ENCODE measurements at places on chromosomes 16 and 17.

GRCh38 chr16:81675662-81676061, 103.4 kb upstream of the PLCG2 start:
- DNase-seq = no peak

- no peak for DNase-seq
These were observed 15.6 kb downstream of the TRAF4 start for GRCh38 chr17:28759256-28759865.

- DNase-seq = no peak
These were observed 467.0 kb upstream of the C16orf82 start for GRCh38 chr16:26599785-26600104.

- no peak for DNase-seq
These were observed 54.1 kb downstream of the TNFRSF13B start for GRCh38 chr17:16917671-16918394.

DNA sequence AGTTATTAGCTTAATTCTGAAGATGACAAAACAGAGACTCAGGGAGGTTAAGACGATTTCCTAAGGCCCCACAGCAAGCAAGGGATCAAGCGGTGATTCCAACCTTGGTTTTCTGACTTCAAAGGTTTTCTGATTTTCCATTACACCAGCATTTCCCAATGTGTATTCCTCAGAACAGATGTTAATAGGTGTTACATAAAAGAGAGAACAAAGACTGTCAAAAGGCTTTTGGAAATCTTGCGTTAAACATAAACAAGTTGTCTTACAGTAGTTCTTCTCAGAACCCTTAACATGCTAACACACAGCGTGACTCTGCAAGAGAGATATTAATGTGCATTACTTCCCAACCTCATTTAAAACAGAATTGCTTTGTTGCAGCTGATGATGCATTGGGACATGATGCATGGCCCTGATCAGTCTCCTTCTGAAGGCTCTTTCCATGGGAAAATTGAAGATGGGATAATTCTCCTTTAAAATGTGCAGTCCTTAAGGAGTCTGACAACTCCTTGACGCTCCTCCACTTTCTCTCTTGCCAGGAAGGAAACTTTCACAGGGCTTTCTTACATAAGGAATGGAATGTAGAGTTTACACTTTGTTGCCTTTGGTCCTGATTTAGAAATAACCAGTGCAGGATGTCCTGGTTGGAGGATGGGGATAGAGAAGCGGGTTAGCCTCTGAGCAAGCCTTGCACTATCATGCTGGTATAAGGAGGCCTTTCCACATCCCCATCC, 21.5 kb upstream of the MMD start:
- DNase-seq = no peak

- no peak for DNase-seq
These were observed at the start of gene PRSS27 for GRCh38 chr16:2720064-2720457. Gene PRSS27 (minus strand): TSS chr16:2720224. CDS start chr16:2720160, 64 bp downstream.

DNA sequence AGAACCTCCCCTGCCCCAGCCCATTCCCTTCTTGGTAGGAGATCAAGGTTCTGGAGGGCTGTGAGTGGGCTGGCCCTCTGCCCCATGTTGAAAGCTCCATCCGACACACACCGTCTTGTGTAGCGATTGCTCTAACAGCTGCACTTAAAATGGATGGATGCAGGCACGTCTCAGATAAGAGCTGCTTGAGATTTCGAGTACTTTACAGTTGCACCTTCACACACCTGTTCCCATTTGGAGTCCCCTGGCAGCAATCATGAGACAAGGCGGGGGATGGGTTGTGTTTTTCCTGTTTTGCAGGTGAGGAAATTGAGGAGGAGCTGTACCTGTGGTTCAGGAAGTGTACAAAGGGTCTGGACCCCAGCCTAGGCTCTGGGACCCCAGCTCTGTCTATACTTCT, 25.6 kb upstream of the TAC4 start:
- no peak for DNase-seq

DNA sequence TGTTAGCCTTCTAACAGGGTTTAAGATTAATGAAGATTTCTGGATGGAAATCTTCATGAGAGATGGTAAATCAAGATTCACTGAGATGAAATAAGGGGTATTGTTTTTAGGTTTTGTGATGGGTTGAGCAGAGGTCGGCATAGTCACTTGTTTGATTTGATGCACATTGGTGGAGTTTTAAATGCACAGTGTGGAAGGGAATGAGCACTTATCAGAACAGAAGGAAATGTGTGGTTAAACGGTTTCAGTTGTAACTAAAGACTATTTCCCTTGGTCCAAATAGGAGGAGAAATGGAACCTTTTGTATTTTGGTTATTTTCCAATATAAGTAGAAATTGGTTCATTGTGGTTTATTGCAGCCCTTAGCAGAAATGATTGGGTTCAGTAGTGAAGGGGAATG, 34.1 kb downstream of the CBFB start:
- DNase-seq = no peak

GRCh38 chr17:75795820-75796607, 11.4 kb downstream of the UNK start:
- DNase-seq = no peak

- DNase-seq = no peak
These were observed 4.7 kb downstream of the CDC42EP4 start for GRCh38 chr17:73307130-73307529.

DNA sequence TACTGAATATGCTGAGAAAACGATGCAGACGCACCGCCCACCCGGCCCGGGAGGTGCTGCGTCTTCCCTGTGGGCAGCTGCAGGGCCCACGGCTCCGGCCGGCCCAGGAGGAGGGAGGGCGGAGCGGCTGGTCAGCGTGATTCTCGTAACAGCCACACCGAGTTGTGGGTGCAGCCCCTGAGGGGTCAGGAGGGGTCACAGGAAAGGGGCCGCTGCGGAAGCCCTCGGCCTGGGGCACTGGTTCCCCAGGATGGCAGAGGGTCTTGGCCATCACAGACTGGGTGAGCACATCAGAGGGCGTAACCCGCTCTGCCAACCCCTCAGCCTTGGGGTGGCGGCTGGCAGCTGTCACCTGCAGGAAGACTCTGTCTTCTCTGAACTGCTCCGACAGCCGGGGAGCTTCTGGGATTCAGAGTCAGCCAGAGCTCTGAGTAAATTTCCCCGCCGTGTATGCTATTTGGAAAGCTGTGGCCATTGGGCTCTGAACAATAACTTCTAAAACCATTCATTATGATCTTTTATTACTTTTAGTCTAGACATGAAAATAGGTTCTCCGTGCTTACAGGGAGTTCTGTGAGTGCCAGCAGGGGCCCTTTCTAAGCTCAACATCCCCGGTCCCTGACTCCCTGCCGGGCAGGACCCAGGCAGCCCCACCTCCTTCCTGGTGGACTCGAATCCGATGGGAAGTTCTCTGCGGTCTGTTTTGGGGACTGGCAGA, 87.4 kb upstream of the CHMP6 start:
- no peak for DNase-seq

DNA sequence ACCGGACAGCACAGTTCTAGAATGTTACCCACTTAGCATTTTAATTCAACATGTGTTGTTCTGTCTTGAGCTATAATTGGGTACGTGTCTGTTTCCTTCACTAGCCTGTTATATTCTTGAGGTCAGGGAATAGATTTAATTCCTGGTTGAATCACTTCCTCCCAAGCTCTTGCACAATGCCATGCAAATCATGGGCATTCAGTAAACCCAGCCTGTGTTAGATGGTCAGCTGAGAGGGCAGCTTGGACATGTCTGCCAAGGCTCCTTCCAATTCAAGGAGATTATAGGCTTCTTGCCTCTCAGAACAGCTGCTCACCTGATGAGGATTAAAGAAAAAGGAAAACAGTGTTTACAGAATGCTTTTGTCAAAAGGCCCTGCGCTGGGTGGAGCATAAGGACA, 12.6 kb downstream of the C1QTNF1 start:
- DNase-seq = no peak

- no peak for DNase-seq
These were observed 145.9 kb downstream of the HS3ST3B1 start for GRCh38 chr17:14446825-14447224.

DNA sequence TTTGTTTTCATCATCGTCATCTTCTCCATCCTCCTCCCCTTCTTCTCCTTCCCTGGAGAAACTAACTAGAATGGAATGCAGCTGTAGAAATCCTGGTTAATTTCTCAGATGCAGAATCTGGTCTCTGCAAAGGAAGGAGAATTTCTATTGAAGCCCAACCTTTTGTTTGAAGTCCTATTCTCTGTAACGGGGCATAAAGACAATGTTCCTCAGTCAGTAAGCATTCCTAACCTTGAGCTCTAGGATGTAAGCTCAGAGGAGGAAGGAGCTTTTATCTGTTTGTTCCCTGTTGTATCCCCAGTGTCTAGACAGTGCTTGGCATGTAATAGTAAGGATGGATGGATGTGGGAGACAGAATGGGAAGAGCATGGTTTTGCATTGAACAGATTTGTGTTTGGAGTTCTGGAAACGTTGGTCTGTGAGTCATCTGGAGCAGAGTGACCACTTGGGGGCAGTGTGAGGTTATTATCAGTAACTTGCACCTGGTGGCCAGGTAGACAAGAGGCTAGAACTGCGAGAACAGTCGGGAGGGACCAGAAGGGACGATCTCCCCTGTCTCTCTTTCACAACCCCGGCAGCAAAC, 363.7 kb downstream of the SNX29 start:
- no peak for DNase-seq

DNA sequence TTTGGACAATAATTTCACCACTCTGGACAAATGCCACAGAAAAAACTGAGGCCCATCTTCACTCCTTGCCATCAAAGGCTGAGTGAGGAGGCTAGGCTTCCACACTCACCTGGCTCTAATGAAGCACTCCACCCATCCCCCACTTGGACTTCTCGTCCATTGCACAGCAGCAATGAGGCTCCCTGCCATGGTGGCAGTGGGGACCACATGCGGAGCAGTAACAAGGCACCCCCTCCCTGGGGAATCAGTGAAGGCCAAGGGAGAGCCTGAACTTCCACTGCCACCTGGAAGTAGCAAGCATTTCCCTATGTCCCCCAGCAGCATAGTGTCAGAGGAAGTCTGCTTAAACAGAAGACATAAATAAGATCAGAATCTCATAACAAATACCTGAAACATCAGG, 2.0 kb upstream of the GOSR1 start:
- no peak for DNase-seq

GRCh38 chr17:18910881-18911280, 41.1 kb upstream of the SLC5A10 start:
- no peak for DNase-seq

GRCh38 chr16:51723036-51723724, 572.1 kb upstream of the SALL1 start:
- no peak for DNase-seq

DNA sequence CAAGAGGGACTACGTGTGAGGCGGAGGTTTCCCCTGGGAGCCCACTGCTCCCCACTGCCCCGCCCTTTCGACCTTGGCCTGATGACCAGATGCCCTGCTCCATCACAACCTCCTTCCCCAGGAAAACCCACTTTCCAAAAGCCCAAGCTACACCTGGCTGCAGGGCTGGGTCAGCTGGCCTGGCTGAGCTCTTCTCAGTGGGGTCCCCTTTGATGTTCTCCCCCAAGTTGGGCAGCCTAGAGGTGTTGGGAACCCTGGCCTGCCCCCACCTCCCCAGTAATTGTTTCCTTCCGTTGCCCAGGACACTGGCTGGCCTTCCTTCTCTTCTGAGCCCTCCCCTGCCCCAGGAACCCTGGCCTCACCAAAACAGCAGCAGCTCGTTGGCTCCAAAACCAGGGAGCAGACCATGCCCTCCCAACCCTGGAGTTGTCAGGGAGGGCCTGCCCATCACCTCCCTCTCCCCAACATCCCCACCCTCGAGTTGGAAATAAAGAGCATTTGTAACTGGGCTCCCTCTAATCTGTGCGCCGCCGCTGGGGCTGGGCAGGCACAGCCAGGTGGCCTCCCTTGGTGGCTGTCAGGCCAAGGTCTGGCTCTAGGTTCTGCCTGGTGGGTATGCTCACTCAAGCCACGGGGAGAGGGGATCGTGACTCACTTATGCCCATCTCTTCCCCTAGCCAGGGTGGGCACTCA, 1.4 kb downstream of the CLDN9 start:
- no peak for DNase-seq

DNA sequence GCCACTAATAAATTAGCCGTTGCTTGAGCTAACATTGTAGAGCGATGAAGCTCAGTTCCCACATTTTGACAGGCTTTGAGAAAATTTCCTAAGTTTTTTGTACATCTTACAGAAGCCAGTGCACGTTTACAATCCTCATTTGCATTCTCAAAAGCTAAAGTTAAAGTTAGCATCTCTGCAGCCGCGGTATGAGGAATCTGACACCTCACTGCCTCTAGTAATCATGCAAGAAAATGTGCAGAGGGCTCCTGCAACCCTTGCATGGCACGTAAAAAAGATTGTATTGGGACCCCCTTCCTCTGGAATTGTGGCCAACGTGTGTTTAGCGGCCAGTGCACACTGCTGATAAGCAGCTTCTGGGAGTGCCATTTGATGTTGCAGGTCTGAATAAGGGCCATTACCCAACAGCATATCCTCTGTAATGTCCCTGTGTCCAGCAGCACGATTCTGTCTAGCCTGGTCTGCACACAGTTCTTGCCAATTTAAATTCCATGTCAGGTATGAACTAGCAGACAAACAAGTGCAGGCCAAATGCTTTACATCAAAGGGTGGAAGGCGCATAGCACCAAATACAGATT, 12.4 kb upstream of the ZNF689 start:
- DNase-seq = no peak

DNA sequence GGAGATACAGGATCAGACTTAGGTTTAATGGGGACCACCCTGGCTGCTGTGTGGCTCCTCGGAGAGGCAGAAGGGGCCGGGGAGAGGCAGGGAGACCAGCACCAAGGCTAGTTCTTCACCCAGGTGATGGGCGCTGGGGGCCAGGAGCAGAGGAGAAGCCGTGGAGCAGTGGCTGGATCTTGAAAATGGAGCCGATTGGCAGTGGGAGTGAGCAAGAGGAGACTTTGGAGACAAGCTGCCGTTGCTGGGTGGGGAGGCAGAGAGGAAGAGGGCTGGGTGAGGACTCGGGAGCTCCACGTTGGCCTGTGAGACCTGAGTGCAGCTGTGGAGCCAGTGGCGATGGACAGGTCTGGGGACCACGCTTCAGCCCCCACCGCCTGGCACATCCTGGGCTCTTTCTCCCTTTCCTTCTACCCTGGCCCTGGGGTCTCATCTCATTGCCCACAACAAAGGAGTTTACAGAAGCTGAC, 9.0 kb downstream of the RAB11FIP4 start:
- DNase-seq = no peak

- no peak for DNase-seq
These were observed 78.8 kb downstream of the GNAO1 start for GRCh38 chr16:56269811-56270684.

DNA sequence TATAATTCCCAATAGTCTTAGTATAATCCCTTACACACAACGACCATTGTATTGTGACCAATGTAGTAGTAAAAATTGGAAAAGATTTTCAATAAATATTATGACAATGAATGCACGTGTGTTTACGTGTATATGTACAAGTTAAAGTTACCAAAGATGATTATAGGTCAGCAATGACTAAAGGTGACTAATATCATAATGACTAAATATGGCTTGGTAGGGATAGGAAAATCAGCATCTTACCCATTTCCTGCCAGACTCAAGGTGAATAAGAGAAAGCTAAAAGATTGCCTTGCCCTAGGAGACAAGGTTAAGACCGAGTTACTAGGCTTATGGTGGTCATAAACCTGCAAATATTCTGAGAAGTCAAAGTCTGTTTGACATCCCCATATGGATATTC, 34.4 kb downstream of the CPD start:
- no peak for DNase-seq
